Activated CD4-positive, alpha-beta T cell treated with anti-CD3 and anti-CD28 coated beads, Interleukin-2, amount 50 U/mL, for 1 hour (primary cell): ENCODE measurements at places on chromosomes 1 and 21.
A peak's percentile ranks its signal among the peaks of the same experiment; 100 is the strongest.

GRCh38 chr1:222454186-222454585 is 93.7 kb downstream of the HHIPL2 start:
- DNase-seq = no peak

- DNase-seq = no peak
Measured at GRCh38 chr1:234840843-234841242, 230.9 kb upstream of the IRF2BP2 start.

GRCh38 chr1:76260279-76260678 is 185.7 kb downstream of the ST6GALNAC3 start:
- no peak for DNase-seq

DNA sequence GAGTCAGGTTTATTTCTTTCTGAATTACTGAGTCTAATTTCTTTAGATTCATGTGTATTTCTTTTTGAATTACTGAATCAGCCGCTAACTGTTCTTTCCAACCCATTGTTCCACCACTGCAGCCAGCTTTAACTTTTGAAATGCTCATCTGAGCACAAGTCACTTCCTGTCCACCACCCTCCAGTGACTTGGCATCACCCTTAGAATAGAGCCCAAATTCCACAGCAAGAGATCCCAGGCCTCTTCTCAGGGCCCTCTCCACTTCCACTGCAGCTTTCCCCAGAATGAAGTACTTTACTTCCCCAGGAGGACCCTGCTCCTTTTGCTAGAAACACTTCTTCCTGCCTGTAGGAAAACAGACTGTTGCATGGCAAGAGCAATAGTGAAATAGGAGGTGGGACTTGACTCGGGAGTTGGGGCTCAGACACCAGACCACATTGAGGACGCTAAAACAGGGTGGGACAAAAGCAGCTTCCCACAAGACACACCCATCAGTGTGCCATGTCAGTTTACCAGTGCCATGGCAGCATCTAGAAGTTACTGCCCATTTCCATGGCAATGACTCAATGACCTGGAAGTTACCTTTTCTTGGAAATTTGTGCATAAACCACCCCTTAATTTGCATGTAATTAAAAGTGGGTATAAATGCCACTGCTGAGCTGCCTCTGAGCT is 56.5 kb upstream of the ADAR start:
- no peak for DNase-seq

DNA sequence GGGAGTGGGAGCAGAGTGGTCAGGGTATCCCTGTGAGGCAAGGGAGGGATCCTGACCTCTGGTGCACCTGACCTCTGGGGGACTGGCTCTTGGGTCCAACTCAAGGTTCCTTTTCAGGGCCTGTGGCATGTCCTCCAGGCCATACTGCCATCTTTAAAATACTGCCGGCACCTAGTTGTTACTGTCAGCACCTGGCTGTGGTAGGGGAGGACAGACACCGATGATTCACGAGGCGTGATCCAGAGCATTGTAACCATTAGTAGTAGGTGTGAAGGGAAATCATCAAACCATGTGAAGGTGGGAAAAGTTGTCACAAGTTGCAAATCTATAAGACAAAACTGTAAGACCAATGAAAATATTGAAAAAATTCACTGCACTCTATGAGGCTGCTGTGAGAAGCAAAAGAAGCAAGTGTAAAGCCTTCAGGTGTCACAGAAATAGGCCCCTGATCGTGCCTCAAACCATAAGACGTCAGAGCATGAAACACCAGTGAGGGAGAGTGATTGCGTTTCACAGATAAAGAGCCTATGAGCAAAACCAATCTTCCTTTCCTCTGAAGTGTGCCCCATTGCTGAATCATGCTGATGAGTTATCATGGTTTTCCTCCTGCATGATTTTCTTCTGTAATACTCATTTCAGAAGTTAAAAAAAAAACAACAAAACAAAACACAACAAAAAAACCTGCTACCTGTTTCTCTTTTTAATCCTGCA is 55.3 kb downstream of the CDC7 start:
- DNase-seq = peak; percentile 41

DNA sequence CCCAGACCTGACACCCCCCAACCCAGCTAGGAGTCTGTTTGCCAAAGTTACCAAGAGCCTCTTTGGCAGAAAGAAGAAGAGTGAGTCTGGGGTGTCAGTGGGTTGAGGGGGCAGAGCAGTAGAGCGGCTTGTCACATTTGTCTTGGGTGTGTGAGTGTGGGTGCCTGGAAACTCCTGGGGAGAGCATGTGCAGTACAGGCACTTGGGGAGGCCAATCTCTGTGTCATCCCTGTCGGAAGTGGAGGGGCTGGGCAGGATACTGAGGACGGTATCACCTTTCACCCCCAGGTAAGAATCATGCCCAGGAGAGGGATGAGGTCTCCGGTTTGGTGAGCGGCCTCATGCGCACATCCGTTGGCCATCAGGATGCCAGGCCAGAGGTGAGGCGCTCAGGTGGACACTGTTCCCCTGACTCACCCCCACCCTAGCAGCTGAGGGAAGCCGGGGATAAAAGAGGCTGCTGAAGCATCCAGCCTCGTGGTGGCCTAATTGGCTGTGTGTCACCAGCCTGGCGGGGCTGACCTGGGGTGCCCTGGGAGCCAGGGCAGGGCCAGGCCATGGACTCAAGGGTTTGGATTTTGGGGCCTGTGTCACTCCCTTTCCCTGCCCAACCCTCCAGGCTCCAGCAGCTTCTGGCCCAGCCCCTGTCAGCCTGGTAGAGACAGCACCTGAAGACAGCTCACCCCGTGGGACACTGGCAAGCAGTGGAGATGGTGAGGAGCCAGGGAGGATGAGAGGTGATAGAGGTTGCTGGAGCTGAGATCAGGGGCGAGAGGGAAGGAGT is 3.3 kb downstream of the PLK3 start:
- no peak for DNase-seq

DNA sequence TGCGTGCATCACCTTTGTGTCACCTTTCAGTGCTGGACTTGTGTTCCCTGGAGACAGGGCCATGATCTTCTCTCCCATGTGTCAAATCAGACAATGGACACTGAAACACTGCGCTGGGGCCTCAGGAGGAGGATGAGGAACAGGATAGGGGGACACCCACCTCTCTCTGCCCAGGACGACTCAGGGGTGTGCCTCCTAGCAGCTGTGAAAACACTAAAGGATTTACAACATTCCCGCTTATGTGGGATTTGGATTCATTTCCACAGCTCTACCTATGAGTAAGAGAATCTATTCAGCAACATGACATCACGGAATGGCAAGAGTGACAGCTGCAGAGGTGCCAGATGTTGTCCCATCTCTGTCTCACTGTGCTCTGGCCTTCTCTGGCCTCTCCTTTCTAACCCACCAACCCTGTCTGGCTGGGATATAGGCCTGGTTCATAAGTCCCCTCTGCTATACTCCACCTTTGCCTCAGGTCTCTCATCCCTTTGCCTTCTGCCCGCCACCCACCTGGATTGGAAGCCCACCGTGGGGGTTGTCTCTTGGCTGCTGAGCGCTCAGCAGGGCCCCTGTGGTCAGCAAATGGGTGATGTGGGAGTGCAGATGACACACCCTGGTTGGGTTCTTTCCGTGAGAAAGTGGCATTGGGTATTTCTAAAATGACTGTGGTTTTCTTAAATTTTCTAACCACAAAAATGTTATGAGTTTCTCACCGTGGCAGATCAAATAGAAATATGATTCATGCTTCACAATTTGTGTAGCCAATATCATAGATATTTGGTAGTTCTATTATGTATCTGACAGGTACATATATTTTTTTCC is 47.1 kb upstream of the TLR5 start:
- DNase-seq = peak; percentile 43

- DNase-seq = no peak
Measured at GRCh38 chr1:247966532-247967204, 1.6 kb downstream of the OR2AK2 start.

DNA sequence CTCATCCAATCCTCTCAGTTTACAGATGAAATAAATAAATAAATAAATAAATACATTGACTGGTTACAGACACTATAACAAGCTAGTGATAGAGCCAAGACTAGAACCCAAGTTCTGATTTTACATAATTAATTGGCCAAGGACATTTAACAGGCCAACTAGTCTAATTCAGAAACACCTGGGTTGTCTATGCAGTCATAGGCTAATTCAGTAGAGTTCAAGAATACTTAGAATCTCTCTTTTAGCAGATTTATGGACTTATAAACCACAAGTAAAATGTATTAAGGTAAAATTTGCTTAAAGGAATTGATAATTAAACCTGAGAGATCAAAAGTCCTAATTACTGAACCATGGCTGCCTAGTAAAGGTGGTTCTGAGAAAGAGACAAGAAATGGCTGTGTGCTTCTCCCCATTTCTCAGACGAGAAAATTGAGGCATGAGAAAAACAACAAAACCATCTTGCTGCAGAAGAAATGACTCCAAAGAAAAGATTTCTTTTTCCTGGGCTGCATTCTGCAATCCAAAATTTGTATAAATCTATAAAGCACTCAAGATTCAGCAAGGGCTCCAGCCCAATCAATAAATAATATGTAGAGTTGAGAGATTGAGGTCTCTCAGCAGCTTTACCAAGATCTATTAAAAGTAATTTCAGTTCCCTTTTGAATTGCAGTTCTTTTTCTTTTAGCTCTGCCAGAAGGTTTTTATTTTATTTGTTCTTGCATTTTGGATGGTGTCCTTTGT is 98.3 kb downstream of the DUSP10 start:
- DNase-seq = no peak

GRCh38 chr21:44394733-44395132 is 41.3 kb downstream of the TRPM2 start:
- no peak for DNase-seq

DNA sequence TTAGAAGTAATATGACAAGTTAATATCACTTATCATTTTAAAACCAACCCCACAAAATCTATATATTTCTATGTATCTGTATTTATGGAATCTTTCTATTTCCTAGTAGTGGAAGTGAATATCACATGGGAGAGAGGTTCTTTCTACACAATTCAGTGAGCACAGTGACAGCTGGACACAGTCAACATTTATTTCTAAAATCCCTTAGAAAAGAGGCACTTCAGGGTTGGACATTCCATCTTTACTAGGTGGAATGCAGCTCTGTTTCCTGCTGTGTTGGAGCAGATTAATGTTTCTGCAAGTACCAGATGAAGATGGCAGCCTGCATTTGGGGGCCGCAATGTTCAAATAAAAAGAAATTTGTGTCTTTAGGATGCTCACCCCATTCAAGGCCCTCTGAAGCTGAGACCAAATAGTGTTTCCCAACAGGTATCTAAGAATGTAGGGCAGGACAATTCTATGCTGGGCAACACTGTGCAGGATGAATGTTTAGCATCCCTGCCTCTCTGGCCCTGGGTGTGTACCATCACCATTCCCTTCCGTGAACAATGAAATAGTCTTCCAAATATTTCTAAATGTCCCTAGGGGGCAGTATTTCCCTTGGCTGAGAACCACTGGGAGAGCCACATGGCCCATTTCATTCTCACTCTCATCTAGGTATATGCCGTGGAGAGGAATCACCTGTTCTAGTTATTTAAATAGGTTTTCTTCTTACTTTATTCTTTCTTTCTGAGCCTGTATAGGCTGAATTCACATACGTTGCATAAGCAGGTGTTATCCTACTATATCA is 394.8 kb downstream of the PRDM2 start:
- no peak for DNase-seq

DNA sequence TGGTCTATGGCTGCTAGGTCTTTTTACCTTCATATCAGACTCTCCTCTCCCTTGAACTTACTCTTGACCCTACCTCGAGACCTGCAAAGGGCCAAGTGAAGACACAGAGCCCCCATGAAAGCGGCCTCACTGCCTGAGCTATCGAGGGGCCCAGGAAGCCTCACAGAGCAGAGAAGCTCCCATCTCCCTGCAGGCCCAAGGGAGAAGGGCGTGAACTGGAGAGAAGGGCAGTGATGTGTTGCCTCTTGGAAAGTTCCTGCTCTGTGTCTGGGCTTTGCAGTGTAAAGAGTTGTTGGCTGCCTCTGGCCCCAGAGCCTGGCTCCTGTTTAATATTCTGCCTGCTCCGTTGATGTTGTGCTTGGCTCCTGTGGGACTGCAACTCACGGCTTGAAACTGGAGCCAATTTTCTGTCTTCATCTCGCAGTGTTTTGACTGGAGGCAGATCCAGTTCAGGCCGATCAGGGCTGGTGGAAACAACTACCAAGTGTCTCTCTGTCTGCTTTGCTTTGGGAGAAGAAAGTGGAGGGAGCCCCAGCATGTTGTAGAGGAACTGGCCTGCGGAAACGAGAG is 4.3 kb downstream of the SERTAD4 start:
- no peak for DNase-seq

- peak; percentile 84 for DNase-seq
Measured at GRCh38 chr1:61043010-61043820, 39.1 kb upstream of the NFIA start.

DNA sequence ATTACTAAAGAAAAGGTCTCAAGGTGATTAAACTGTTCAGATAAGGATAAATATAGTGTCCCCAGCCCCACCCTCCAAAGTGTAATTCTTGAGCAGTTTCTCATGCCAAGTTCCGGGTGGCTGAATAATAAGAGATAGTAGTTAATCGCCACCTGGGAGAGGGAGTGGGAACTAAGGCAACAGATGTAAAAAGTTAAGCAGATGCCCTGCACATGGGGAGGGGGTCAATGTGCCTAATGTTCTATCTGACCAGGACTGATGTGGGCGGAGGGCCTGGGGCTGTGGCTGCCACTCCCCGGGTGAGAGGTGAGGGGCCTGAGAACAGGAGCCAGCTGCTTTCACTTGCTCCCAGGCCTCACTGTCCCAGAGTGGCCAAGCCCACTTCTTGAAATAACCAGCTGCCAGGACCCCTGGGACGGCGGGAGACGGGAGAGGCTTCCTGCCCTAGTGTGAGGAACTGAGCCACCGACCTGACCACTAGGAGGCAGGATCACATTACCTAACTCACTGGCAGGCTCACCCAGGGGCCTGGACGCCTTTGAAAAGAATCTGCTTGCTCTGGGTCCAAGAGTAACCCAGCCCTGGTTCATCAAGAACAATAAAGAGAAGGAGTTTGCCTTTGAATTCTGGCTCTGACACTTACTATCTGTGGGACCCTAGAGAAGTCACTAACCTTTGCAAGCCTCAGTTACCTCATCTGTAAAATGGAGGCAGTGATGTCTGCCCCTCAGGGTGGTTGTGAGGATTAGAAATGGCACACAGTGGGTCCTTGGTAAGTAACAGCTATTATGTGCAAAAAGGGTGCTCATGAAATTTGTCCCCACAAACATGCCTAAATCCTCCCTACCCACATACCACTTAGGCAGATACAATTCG is 179.2 kb downstream of the ATG4C start:
- DNase-seq = no peak

- DNase-seq = no peak
Measured at GRCh38 chr1:145942405-145942804, 15.1 kb upstream of the RBM8A start.

GRCh38 chr1:9373619-9374018 is 80.9 kb downstream of the SPSB1 start:
- no peak for DNase-seq

- DNase-seq = no peak
Measured at GRCh38 chr1:44890007-44890406, 47.0 kb upstream of the PTCH2 start.

GRCh38 chr1:5969168-5969567 is 23.1 kb downstream of the NPHP4 start:
- no peak for DNase-seq

DNA sequence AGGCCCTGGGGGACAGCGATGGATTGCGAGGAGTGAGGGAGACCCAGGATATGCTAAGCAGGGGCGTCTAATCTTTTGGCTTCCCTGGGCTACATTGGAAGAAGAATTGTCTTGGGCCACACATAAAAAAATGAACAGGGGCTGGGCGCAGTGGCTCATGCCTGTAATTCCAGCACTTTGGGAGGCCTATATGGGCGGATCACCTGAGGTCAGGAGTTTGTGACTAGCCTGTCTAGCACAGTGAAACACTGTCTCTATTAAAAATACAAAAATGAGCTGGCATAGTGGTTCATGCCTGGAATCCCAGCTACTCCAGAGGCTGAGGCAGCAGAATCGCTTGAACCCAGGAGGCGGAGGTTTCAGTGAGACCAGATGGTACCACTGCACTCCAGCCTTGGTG is 10.8 kb upstream of the PRAMEF12 start:
- no peak for DNase-seq
